Activated CD4-positive, alpha-beta T cell treated with anti-CD3 and anti-CD28 coated beads, Interleukin-2, amount 50 U/mL, for 24 hours (primary cell): ENCODE measurements at places on chromosomes 12 and 14.

GRCh38 chr14:29892327-29892726 lies 35.3 kb downstream of the PRKD1 start:
- no peak for DNase-seq

DNA sequence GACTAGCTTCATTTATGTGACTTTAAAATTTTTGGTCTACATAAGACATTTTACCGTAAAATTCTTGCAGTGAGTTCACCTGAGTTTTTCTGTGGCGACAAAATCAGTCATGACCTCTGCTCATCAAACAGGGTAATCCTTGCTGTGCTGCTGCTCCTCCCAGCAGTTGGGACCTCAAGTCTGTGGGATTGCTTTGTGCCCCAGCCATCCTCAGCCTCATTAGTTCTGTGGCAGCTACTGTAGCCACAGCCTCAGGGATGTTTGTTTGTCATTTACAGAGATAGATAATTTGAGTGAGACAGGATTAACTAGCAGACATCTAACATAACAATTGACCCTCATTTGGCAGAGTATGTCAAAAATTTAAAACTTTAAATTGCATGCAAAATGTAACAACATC lies 357.0 kb downstream of the PCNX1 start:
- no peak for DNase-seq

- no peak for DNase-seq
Measured at GRCh38 chr12:119841433-119842210, 35.5 kb downstream of the CIT start.

GRCh38 chr12:126582231-126582630 lies 1517.0 kb downstream of the AACS start:
- DNase-seq, result no peak

DNA sequence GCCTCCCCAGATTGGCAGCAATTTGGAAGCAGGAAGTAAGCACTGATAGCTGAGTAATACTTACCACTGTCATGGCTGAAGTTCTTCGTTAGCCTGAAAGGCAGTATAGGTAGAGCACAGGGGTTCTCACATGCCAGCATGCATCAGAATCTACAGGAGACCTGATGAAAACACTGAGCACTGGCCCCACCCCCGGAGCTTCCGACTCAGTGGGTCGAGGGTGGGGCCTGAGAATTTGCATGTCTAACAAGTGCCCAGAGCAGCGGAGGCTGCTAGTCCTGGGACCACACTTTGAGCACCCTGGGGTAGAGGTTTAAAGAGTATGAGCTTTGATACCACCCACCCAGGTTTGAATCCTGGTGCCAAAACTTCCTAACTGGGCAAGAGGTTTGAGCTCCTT lies 89.6 kb downstream of the FBXW8 start:
- DNase-seq, result no peak

DNA sequence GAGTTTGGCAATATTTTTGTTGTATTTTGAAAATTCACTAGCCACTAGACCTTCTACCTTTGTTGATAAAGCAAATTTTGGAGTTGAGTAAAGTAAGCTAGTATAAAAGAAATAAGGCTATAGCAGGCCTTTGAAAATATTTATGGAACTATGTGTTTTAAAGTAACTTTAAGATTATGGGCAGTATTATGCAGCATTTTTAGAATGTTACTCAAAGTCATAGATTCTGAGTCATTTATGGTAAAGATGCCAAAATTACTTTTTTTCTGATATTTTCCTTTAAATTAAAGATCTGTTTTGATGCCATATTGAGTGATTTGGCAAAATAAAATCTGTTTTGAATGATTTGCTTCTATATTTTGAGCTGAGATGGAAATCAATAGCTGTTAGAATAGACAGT lies 57.2 kb downstream of the SYNE2 start:
- no peak for DNase-seq

- no peak for DNase-seq
Measured at GRCh38 chr12:90945070-90945649, 9.8 kb downstream of the CCER1 start.

- no peak for DNase-seq
Measured at GRCh38 chr12:7694556-7695236, 879 bp downstream of the GDF3 start.

DNA sequence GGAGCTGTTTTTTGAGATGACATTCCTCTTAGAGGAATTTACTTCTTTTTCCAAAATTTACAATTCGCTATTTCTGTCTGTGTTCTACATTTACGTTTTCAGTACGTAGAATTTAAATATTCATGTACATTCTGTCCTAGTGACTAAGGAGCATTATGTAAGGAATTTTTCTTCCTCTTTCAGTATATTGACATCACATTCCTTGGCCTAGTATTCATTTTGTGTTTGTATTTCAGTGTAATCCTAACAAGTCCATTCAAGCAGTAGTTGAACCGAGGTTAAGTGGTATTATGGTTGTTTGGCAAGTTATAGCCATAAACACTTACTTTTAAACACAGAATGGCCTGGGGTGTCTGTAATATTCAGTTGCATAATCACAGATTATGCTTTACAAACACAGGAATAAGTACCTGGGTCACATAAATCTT lies 465.2 kb downstream of the PCNX1 start:
- no peak for DNase-seq

DNA sequence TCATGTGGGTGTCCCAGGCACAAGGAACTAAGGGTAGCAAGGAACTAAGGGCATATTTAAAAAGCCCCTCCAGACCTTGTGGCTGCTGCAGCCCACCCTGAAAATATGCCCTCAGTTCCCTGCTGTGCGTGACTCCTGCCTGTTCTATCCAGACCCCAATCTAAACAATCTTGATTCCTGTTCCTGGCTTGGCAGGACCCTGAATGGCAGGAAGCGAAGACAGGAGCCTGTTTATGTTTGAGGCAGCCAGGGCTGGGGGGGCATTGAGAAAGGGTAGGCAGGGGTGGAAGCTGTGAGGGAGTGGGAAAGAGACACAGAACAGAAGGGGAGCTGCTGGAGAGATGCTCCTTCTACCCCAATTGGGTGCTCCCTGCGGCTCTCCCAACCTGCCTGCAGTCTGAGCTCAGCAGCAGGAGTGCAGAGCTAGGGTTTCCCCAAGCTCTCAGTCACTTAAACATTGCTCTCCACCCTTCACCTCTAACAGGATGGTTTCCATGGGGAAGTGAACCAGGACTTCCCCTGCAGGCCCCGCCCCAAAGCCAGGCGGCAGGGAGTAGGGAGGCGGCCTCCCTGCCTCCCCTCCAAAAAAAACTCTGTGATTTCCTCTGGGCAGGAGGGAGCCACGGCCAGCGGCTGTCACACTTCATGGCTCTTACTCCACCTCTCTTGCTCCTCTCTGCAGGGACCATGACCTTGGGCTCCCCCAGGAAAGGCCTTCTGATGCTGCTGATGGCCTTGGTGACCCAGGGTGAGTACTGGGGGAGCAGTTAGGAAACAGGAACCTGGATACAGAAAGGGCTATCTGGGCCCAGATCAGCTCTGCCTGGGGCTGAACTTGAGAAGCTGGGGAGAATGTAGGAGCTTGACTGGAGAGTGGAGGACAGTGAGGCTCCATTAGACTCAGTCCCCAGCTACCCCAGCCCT lies 4.7 kb downstream of the ACVRL1 start:
- no peak for DNase-seq

GRCh38 chr12:3366451-3367110 lies 124.4 kb upstream of the PRMT8 start:
- no peak for DNase-seq

DNA sequence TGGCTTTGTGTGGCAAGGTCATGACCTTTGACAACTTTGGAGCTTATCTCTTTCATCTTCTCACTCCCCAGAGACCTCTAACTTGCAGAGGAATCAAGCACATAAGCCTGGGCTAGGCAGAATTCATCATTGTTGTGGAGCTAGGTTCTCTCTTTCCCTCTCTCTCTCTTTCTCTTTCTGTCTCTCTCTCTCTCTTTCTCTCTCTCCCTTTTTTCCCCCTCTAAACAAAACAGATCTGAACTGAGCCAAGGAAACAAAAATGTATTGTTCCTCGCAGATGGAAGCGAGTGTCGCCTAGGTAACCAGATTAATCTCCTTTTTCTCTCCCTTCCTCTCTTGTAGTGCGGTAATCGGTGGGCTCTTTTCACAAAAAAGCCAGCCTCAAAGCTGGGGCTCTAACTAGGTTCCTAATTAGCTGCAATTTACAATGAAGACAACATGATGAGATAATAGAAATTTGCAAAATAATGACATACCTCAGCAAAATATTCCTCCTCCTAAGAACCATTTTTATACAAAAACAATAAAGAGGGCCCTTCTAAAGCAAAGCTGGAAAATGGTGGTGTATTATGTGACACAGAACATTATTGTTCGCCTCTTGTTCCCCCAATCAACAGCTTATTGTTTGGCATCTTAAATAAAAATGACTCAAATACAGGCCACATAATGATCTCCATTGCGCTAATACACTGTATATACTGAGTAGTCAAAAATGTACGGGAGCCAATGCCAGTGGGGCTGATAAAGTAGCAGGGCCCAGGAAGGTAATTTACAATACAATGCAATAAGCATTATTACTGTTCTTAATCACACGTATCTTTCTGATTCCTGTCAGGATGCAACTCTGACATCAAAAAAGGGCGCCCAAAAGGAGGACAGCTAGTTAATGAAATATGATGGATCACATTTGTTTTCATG lies 65.7 kb upstream of the SOX5 start:
- DNase-seq, result no peak

GRCh38 chr12:79223210-79223609 lies 358.6 kb downstream of the SYT1 start:
- DNase-seq, result no peak

DNA sequence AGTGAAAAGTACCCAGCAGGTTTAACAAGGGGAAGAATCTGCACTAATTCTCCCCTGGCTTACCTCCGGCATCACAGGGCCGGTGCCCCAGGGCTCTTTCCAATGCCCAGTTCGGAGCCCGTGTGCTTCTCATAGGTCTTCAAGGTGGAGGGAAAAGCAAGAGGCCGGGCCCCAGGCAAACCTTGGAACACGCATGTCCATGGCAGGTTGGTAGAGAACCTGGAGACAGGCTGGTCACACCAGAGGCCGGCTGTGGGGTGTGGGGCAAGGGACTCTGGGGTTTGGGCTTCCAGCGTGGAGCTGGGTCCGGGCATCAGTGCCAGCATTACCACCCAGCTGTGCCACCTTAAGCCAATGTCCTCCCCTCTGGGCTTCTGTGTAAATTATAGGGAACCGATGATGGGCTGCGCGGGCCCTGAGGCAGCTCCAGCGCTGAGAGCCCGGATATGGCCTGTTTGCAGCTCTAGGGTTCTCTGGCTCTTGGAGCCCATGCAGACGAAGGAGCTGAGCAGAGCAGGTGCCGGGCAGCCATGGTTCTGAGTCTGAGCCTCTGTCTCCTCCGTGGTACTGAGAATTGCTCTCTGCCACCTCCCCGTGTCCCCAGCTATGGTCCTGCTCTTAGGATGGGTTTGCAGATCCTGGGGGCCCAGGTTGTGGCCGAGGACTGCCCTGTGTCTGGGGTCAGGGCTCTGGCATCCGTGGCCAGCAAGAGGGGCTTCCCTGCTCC lies 197.0 kb upstream of the C14orf180 start:
- DNase-seq, result no peak

- DNase-seq, result no peak
Measured at GRCh38 chr12:17235996-17236395, 630.0 kb upstream of the LMO3 start.

GRCh38 chr14:61608245-61609165 lies 86.8 kb upstream of the HIF1A start:
- no peak for DNase-seq

DNA sequence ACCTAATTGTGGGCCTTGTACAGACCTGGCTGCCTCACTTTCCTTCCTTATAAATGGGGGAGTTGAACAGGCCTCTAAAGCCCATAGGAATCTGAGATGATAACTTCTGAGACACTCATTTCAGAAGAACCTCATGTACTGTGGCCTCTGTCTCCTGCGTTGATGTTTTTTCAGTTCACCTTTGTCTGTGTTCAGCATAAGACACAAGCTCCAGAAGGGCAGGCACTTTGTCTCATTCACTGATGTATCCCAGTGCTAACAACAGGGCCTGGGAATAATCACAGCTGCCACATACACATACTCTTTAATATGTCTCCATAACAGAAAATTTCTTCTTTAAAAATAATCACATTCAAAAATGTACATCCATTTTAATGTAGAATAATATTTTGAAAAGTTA lies 3.3 kb downstream of the FGD6 start:
- no peak for DNase-seq

DNA sequence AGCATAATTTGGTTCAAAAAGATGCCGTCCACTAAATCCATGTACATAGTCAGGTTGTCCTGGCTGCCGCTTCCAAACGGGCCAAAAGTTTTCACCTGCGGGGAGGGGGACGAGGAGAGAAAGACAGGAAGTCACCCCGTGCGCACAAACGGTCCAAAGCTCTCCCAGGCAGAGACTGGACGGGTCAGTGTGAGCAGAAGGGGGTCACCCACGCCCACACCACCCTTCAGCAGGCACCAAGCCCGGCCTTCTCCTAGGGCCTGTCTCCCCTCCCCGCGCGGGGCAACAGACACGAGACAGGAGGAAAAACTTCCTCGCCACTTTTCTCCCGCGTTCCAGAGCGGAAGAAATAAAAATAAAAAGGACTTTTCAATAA lies 888 bp downstream of the CCDC88C start:
- no peak for DNase-seq

DNA sequence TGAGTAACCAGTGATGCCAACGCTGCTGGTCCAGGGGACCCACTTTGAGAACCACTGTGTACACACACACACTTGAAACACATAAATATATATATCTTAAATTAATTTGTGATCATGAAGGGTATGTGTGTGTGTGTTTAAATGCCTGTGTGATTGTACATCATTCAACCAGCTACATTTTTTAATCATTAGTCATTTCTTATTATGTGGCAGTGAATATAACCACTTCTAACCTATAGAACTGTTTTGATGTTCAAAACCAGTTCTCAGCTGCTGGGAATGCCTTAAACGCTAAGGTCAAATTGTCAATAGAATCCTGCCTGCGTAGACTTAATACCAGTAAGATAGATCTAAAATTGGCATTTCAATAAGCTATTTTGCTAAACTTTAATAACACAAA lies 330.0 kb downstream of the SYT1 start:
- DNase-seq, result no peak

DNA sequence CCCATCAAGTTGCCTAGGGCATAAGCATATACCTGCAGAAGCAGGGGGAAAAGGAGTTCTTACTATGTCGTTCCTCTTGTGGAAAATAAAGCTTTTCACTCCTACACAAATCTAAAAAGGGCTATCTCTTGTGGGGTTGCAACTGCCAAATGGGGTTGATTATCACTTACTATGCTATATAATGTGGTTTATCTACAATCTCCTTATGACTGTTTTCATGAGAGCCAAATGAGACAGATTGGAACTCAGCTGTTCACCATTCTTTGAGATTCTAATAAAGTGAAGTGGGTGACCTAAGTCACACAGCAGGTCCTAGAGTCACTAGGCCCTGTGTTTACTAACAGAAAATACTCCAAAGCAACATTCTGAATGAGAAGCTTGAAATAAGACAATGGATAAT lies 47.7 kb downstream of the CIT start:
- no peak for DNase-seq

- no peak for DNase-seq
Measured at GRCh38 chr12:524167-524951, 64.6 kb downstream of the B4GALNT3 start.

GRCh38 chr12:45980540-45980939 lies 9.8 kb downstream of the SCAF11 start:
- DNase-seq, result no peak

GRCh38 chr12:104656921-104657320 lies 200.2 kb downstream of the CHST11 start:
- DNase-seq, result no peak
